Peyer's patch (tissue), 4 donors: ENCODE measurements at places on chromosomes 2 and 18. TPM values are rescaled to one million over a fixed set of nuclear protein-coding genes. Genes with fewer than 3 reads are reported as not detected.

L3MBTL4 gene
- 13.4 TPM for total RNA-seq

ATOH8 gene
- 9.8 TPM for total RNA-seq

SAG gene
- not detected for total RNA-seq

MC5R gene
- total RNA-seq, result not detected

STARD6 gene
- total RNA-seq, result not detected

STARD7 gene
- 105 TPM for total RNA-seq

LOXHD1 gene
- not detected for total RNA-seq

RAPH1 gene
- total RNA-seq, result 103 TPM

DSG1 gene
- 0.27 TPM for total RNA-seq

REG3G gene
- total RNA-seq, result not detected

REL gene
- 79.2 TPM for total RNA-seq

LRATD1 gene
- total RNA-seq, result 152 TPM

TMEFF2 gene
- 0.83 TPM for total RNA-seq

PAX3 gene
- total RNA-seq, result not detected

TUBB8B gene
- not detected for total RNA-seq

PTRHD1 gene
- total RNA-seq, result 38.7 TPM

BOLL gene
- total RNA-seq, result not detected

RALB gene
- total RNA-seq, result 50.1 TPM

SLC5A7 gene
- not detected for total RNA-seq

REG1B gene
- 2,308 TPM for total RNA-seq

ZNF512 gene
- total RNA-seq, result 29.1 TPM

MYO5B gene
- 213 TPM for total RNA-seq

PDIA6 gene
- 91.1 TPM for total RNA-seq

ZC3H6 gene
- total RNA-seq, result 5.0 TPM

STK39 gene
- total RNA-seq, result 51.9 TPM

DSEL gene
- 2.3 TPM for total RNA-seq

PROKR1 gene
- total RNA-seq, result not detected

RUFY4 gene
- 0.27 TPM for total RNA-seq

SOWAHC gene
- 8.3 TPM for total RNA-seq

CD226 gene
- 10.7 TPM for total RNA-seq

NAT8 gene
- 25.4 TPM for total RNA-seq

CNTNAP5 gene
- total RNA-seq, result not detected

SH3YL1 gene
- total RNA-seq, result 108 TPM

GLI2 gene
- total RNA-seq, result 0.94 TPM

FAP gene
- not detected for total RNA-seq

HOXD10 gene
- total RNA-seq, result not detected

ZNF521 gene
- total RNA-seq, result 25.6 TPM

CEBPZ gene
- 21.0 TPM for total RNA-seq

CD28 gene
- total RNA-seq, result 5.0 TPM

UGT1A5 gene
- total RNA-seq, result not detected

DOK6 gene
- total RNA-seq, result 0.18 TPM

CYP27A1 gene
- 198 TPM for total RNA-seq

UGT1A8 gene
- 2.5 TPM for total RNA-seq

SCN9A gene
- total RNA-seq, result 19.8 TPM

PAIP2B gene
- total RNA-seq, result 2.3 TPM
